Activated CD4-positive, CD25-positive, alpha-beta regulatory T cell treated with anti-CD3 and anti-CD28 coated beads, Interleukin-2, amount 50 U/mL, for 72 hours (primary cell): ENCODE measurements at places on chromosomes 2 and 18.

GRCh38 chr2:144753416-144753815 is 233.5 kb upstream of the ZEB2 start:
- DNase-seq, result no peak

GRCh38 chr2:52356556-52356955 is 1324.6 kb upstream of the NRXN1 start:
- no peak for DNase-seq

DNA sequence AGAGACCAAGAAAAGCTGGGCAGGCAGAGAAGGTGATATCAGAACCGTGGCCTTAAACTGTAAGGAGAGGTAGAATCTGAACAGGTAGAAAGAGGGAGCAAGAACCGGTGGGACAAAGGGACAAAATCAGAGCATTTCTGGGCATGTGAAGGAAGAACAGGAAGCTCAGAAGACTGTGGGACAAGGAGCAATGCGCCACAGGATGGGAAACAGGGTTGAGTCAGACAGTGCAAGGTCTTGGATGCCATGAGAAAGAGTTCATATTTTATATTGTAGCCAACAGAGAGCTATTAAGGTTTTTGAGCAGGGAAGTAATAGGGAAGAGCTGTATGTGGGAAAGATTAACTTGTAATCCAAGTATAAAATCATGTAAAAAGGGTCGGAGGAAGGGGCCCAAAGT is 106.4 kb upstream of the UGP2 start:
- DNase-seq, result no peak

- no peak for DNase-seq
Observed at GRCh38 chr2:188845692-188846091, 128.5 kb upstream of the COL3A1 start.

DNA sequence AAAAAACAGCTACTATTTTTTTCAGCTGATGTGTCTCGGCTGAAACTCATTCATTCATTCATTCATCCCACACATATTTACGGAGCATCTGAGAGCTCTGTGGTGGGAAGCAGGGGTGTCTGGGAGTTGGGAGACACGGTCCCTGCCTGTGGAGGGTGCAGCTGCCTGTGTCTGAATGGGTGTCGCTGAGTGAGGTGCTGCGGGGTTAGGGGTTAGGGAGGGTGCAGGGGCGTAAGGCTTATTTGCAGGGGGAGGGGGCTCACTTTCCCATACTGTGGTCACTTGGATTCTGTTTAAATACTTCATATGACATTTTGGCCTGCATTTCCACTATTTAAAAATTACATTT is 89.4 kb upstream of the ASB18 start:
- no peak for DNase-seq

- DNase-seq, result no peak
Observed at GRCh38 chr2:157785200-157785599, 90.9 kb downstream of the ACVR1 start.

GRCh38 chr2:16392647-16393499 is 272.8 kb downstream of the CYRIA start:
- DNase-seq, result no peak

DNA sequence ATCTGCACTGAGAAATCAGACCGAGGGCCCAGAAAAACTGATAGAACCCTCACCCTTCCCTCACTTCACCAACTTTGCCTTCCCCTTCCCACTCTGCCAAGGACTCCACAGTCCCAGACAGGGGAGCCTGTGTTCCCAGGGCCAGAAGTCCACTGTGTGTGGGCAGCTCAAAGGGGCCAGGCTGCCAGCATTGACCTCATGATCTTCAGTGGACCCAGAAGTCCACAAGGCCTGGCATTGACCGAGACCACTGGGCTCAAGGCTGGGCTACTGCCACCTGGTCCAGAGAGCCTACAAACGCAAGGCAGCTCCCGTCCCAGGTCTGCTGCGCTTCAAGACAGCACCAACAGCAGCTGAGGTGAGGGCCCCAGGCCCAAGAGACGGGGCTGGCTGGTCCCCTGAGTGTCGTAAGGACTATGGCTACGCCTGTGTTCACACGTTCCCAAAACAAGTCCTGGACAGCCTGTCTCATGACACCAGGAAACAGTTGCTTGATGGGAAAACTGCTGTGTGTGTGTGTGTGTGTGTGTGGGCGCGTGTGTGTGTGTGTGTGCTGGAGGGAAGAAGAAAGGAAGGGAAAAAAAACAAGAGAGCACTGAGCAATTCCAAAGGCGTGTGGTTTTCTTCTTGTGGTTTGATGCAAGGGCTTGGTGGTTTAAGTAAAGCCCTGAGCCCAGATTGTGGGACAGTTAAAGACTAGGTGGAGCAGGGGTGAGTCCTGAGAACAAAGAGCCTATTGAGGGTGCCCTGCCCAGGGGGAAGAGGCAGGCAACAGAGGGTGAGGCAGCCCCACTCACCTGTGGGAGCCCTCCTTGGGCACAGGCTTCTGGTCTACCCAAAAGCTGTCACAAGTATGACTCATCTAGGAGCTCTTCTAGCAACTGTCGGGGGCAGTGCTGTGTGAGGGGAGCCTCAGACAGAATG is 46.6 kb upstream of the ZBTB7C start:
- DNase-seq, result no peak

GRCh38 chr2:74020702-74021406 is 36.1 kb downstream of the TET3 start:
- DNase-seq, result no peak

DNA sequence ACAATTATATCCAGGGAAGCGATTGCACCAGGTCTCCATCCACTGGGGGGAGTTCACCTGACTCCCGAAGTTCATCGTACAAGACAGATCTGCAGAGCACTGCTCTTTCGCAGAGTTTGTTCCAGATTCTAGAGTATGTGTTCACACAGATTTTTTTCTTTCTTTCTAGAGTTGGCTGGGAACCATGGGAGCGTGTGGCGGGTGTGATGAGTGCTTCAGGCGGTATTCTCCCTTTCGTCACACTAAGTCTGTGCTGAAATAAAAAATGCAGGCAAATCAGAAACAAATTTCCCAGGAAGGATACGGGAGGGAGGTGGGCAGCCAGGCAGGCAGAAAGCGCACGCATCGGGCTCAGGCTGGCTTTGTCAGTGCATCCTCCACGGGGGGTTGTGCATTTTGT is 129.8 kb upstream of the SOX11 start:
- DNase-seq, result no peak

- DNase-seq, result no peak
Observed at GRCh38 chr2:224997802-224998201, 44.5 kb downstream of the DOCK10 start.

GRCh38 chr2:159267921-159268320 is 18.6 kb downstream of the WDSUB1 start:
- DNase-seq, result no peak

DNA sequence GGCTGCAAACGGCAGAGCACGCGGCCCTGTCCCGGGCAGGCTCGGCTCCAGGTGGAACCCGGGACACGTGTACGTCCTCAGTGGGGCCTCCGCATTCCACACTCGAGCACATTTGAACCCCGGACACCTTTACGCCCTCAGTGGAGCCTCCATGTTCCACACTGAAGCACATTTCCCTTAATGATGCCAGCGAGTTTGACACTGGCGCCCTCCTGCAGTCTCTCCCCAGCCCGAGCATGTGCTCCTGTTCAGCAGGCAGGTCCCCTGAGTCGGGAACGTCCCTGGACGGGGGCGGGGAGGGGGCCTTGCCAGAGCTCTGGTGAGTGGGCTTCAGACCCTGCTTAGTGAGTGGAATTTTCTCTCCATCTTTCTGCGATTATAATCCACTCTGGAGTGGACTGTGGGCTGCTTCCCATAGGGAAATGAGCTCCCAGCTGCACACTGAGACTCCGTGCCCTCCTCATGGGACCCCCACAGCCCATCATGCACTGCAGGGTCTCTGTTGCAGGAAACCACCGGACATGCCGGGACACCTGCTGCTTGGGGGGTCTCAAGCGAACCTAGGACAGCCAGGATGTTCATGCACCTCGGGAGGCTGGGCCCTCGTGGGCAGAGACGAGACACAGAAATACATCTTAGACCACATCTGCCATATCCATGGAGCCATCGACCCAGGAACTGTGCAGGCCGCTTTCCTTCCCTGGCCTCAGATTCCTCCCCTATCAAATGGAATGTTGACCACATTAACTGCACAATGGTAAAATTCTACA is 70.3 kb upstream of the SNTG2 start:
- no peak for DNase-seq
